ENCODE measurements at places on chromosomes 16 and 17. TPM values are rescaled to one million over a fixed set of nuclear protein-coding genes. Genes with fewer than 3 reads are reported as not detected.

- peak; percentile 21 for DNase-seq
Measured at GRCh38 chr16:63461248-63461841, 1425.1 kb upstream of the CDH8 start.

DNA sequence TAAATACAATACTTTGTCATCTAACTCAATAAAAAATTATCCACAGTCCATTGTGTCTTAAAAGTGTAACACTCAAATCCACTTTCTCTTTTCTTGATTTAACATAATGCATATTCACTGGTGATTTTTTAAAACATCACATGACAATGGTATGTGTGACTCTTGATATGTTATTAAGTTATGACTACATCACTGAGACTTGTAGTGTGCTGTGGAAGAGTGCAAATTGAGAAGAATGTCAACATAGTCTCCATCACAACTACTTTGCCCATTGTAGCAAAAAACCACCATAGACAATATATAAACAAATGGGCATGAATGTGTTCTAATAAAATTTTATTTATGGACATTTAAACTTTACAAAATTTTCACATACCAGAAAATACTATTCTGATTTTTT, 380.7 kb upstream of the PMFBP1 start:
- DNase-seq = no peak

- no peak for DNase-seq
Measured at GRCh38 chr16:77711179-77711578, 11.1 kb upstream of the NUDT7 start.

DNA sequence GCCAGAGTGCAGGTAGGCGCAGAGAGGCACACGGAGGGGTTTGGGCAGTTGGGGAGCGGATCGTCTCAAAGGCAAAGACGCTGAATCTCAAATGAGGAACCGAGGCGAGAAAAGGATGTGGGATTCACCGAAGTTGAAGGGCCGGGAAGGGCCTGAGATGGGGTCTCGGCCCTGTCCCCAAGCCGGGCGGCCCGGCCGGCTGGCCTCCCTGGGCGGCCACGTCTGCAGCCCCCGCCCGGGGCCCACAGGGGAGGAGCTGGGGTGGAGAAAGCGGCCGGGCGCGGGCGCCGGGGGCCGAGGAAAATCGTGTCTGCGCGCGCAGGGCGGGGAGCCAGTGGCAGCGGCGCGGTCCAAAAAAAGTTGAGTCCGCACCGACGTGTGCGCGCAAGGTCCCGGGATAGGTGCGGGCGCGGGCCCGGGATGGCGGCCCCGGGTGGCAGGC, 458 bp downstream of the SLC12A4 start:
- no peak for DNase-seq

DNA sequence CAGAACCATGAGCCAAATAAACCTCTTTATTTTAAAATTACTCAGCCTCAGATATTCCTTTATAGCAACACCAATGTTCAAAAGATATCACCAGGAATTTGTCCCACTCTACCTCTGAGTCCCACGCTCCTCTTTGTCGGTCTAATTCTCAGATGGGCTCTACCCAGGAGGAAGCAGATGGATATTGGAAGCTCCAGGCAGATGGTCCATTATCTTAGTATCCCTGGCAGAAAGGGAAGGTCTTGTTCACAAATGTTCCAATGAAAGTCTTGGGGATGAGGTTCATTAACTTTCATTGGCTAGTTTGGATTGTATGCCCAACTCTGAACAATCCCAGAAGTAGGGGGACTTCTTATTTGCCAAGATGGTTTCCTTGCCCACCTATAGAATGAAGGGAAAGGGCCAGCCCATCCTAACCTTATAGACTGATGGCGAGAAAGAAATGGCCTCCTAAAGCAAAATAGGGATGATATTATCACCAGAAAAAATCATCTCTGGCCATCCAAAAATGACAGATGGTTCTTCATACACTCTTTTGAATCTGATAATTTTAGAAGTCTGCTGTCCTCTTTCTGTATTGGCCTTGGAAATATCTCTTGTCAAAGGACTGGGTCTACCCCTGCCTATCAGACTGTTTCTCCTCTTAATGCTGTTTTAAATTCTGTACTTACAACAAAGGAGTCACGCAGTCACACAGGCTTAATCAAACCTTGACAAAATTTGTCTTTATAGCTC, 21.3 kb upstream of the ELAC2 start:
- DNase-seq = no peak

GRCh38 chr16:25563700-25564099, 128.1 kb upstream of the HS3ST4 start:
- DNase-seq = no peak

- no peak for DNase-seq
Measured at GRCh38 chr16:27464626-27465482, 62.9 kb downstream of the IL21R start.

DNA sequence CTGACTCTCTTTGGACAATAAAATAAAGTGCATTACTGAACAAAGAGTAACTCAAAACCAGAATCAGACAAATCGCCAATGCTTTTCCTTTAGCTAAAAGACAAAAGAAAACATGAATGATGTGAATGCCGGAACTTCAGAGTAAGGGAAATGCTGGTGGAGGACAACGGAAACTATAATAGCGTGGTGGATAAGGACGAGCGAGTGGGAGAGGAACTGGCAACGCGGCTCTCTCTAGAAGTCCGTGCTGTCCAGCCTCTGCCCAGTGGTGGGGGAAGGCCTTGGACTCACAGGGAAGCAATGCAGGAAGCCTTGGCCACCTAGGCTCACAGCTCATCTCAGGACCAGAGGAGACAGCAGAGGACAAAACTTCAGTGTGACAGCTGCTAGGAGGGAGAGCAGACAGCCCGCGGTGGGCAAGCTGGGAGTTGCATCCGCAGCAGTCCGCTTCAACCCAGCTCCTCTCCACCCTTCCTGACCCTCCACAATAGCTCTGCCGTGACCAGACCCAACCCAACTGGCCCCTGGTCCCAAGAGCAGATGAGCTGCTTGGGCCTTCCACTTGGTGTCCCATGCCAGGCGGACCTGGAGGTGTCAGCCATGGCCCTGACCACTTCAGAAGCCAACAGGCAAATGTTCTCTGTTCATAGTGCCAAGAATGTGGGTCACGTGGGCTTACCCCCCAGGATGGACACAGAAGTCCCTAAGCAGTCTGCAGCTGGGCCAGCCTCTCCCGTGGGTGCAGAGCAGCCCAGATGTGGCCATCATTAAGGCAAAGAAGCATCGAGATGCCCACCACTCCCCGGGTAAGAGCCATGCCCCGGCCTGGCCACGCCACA, 5.3 kb upstream of the FAAP100 start:
- DNase-seq = no peak

GRCh38 chr17:50382931-50383330, 9.9 kb downstream of the EME1 start:
- DNase-seq = no peak

DNA sequence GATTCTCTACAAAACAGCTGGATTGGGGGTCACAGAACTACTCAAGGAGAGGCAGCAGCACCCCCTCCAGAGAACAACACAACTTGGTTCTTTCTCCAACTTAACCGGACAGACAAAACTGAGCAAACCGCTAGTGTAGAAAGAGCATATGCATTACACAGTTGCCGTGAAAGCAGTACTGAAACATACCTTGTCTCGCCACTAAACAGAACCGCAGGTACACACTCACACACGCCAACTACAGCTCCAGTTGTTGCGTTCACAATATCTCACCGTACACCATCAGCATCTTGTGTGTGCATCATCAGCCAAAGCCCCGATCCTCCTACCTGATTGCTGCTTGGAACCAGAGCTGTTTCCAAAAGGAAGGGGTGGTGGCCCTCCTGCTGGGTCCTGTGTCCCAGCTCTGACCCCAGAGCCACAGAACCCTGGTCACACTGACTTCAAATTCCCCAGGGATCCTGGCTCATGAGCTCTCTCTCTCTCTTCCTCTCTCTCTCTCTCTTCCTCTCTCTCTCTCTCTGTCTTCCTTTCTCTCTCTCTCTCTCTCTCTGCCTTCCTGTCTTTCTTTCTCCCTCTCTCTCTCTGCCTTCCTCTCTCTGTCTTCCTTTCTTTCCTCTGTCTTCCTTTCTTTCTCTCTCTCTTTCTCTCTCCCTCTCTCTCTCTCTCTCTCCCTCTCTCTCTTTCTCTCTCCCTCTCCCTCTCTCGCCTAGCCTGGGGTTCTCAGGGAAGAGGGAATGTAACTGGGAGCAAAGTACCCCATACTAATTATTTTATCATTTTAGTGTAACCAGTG, 8.4 kb downstream of the PIMREG start:
- no peak for DNase-seq

DNA sequence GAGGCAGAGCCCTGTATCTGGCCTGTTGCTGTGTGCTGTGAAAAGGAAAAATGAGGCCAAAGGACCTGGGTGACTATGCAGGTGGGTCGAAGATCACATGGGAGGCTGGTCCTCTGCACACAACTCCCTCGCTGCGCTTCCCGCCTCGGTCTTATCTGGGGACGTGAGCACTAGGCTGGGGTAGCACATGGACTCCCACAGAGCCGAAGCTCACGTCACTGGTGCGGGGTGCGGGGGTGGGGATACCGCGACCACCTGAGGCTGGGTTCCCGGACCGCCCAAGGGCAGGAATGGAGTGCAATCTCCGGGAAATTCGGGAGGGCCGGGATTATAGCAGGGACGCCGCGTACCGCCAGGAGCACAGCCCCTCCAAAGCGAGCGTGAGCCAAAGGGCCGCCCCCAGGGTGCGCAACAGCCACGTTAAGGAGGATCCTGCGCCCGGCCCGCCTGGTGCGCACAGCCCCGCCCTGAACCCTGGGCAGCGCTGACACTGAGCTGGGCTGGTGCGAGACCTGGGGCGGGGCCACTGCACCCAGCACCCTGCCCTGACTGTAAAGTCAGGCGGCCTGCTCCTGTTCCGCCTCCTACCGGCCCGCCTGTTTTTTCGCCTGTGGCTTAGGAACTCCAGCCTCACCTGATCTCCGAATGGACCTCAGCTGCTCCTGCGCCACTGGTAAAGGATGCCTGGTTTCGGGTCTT, 4.8 kb downstream of the MT1A start:
- DNase-seq = peak; percentile 86

GRCh38 chr16:81778861-81779535, at the start of gene PLCG2:
TSS of gene PLCG2 (plus strand) at chr16:81779291. CDS start at chr16:81785990, 6,699 bp downstream.
- peak; percentile 46 for DNase-seq

- DNase-seq = no peak
Measured at GRCh38 chr16:49788986-49789385, 66.9 kb downstream of the ZNF423 start.

DNA sequence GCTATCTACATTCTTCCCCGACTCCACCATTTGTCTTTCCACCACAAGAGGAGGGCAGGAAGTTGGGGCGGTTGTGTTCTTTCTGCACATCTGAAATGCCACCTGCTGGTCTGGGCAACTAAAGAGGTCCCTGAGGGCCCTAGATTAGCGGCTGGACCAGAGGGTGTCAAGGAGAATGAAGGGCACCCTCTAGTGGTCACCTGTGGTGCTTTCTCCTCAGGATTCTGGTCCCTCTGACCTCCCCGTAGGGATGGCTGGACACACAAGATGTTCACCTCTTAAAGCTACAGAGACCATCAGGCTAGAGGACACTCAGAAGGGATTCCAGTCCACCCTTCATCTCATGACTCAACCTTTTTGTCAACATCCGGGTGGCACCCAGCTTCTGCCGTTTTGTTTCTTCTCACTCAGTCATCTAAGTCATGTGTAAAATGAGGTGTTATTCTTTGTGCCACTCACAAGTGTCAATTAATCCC, 2.9 kb upstream of the SCIMP start:
- DNase-seq = peak; percentile 18

DNA sequence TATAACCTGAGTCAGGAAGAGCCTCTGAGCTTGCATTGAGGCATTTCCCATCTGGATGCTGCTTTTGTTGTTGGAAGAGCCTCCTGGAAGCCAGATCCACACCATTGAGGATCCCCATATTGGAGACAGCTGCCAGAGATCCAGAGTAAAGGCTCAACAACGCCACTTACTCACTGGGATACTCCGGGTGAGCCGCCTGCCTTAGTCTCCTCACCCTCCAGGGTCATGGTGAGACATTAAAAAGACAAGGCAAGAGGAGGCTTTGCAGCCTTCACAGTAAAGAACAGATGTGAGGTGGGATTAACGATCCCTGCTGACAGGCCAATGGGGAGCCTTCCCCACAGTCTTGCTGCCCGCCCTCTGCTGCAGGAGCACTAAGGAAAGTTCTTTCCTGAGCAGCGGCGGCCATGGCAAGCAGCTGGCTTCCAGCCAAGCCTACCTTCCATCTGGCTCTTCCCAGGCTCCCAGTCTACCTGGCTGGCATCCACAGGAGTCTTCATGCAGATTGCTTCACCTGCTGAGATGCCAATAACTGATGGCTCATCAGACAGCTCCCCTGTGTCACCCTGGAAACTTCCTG, 198.5 kb downstream of the CYLD start:
- no peak for DNase-seq

GRCh38 chr17:46173153-46173552, 20.1 kb downstream of the KANSL1 start:
- DNase-seq = no peak

GRCh38 chr17:80692931-80693467, 148.4 kb downstream of the RPTOR start:
- DNase-seq = no peak

GRCh38 chr16:50570808-50571598, 22.8 kb downstream of the NKD1 start:
- DNase-seq = no peak

- peak; percentile 75 for DNase-seq
Measured at GRCh38 chr17:79810130-79811010, 13.5 kb upstream of the CBX8 start.

DNA sequence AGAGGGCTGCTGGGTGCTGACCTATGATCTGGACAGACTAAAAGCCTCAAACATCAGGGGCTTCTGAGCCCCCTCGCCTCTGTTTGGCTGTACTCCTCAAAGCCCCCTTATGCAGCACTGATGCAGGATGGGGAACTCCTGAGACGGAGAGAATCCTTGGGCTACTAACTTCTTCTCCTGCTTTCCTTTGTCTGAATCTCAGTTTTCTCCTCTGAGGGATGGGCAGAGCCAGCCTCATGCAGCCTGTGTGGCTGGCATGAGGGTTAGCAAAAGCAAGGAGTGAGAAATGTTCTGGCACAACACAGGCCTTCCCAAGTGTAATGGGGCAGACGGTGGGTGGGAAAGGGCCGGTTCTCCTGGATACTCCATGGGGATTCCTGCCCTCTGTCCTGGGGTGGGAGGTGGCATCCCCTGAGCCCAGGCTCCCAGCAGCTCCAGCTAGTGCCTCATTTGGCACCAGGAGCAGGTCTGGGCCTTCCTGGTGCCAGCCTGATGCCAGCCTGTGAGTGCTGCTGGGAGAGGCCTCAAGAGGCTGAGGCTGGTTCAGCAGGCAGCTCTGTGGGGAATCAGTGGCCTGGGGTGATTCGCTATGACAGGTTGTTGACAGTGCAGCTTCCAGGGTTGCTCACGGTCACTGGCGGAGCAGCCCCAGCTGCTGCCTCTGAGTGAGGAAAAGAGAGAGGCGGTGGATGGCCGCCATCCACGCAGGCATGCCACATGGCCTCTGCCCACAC, 4.0 kb upstream of the BRD7 start:
- DNase-seq = peak; percentile 50

Gene SRCIN1
- 2.3 TPM for total RNA-seq

Gene DOK4
- 21.9 TPM for total RNA-seq

Gene KRT12
- not detected for total RNA-seq

Gene HIGD1B
- not detected for total RNA-seq

Gene KRTAP4-5
- not detected for total RNA-seq

Gene MYOCD
- 1.4 TPM for total RNA-seq

Gene CCL17
- not detected for total RNA-seq

Gene LGALS9
- total RNA-seq = not detected

All from Caki2 (cell line).